ENCODE measurements at places on chromosomes 3 and 15.

GRCh38 chr3:60760145-60760544 lies 491.1 kb downstream of the FHIT start:
- no peak for DNase-seq

GRCh38 chr15:75030023-75030413 lies 6.6 kb downstream of the PPCDC start:
- no peak for DNase-seq

DNA sequence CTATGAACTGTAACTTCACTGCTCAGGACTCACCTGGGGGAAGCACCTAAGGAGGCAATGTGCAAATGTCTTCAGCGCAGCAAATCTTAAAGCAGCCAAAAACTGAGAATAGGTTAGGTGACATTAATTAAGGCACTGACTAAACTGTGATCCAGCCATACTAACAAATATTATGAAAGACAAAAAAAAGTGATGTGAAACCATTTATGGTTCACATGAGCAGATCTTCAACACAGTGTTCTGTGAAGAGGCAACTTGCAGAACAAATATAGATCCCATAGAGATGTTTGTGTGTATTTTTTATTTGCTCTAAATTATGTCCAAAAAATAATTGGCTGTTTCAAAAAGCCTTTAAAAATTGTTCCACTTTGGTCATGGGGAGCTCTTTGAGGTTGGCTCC lies 24.1 kb upstream of the MITF start:
- DNase-seq = no peak

DNA sequence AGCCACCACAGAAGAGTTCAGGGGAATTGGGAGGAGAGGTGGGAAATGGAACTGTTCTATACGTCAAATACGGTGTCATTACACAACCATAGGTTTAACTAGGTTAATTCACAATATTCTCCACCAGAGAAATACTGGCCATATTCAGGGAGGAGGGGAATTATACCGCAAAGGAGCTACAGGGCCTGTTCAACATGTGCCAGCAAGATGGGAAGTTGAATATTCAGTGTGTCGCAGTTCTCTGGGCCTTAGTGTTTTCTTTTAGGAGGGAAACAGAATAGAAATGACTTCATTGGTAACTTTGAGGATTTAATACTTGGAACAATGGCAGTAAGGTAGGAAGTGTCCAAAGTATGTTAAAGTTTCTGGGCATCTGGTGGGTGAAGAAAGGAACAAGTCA lies 18.0 kb upstream of the FBXW12 start:
- no peak for DNase-seq

GRCh38 chr3:5806192-5806591 lies 618.7 kb downstream of the EDEM1 start:
- no peak for DNase-seq

Measured in CD4-positive, alpha-beta T cell treated with Interleukin-17A for 1 hour (primary cell).